Hair follicular keratinocyte (primary cell): ENCODE measurements at places on chromosomes 16 and 17. TPM values are rescaled to one million over a fixed set of nuclear protein-coding genes. Genes with fewer than 3 reads are reported as not detected.

The VASN gene
- 7.8 and 12.6 TPM in 2 replicates for total RNA-seq

The MYH1 gene
- not detected in 2 replicates for total RNA-seq

The NATD1 gene
- total RNA-seq = 2.2 and 5.6 TPM in 2 replicates

The SSTR5 gene
- not detected in 2 replicates for total RNA-seq

The TBC1D3H gene
- total RNA-seq = not detected in 2 replicates

The GFAP gene
- not detected in 2 replicates for total RNA-seq

The HAS3 gene
- total RNA-seq = 58.4 and 75.7 TPM in 2 replicates

The PRCD gene
- total RNA-seq = 0.84 and 1.4 TPM in 2 replicates

The PMFBP1 gene
- total RNA-seq = 0.19 and 0.31 TPM in 2 replicates

The SYCE1L gene
- total RNA-seq = 0.38 and 0.86 TPM in 2 replicates

The SEC14L1 gene
- total RNA-seq = 11.9 and 17.0 TPM in 2 replicates

The MRPS7 gene
- total RNA-seq = 59.7 and 89.9 TPM in 2 replicates

The TLK2 gene
- 15.9 and 31.8 TPM in 2 replicates for total RNA-seq
